Adipocyte (in vitro differentiated cells): ENCODE measurements at places on chromosomes 2 and 18.

- DNase-seq, result no peak
These were observed 11.7 kb downstream of the GEMIN6 start for GRCh38 chr2:38789691-38790090.

DNA sequence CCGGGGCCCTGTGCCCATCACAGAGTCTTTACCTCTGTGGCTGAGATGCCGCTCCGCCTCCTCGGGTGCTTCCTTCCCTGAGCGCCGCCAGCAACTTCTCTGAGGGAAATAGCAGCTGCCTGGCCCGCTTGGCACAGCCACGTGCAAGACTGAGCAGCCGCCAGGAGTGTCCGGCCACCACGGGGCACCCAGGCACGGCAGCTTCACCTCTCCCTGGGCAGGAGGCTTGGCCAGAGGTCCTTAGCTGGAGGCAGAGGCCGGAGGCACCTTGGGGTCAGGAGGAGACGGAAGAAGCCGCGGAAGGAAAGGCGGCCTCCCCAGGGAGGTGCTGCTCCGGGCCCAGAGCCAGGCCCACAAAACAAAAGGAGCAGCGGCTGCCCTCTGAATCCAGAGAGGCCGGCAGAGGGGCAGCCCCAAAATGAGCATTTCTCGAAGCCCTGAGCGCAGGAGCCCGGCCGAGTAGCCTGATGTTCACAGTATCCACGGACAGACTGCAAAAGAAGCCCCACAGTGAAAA is 6.0 kb upstream of the LIMS2 start:
- DNase-seq, result no peak

DNA sequence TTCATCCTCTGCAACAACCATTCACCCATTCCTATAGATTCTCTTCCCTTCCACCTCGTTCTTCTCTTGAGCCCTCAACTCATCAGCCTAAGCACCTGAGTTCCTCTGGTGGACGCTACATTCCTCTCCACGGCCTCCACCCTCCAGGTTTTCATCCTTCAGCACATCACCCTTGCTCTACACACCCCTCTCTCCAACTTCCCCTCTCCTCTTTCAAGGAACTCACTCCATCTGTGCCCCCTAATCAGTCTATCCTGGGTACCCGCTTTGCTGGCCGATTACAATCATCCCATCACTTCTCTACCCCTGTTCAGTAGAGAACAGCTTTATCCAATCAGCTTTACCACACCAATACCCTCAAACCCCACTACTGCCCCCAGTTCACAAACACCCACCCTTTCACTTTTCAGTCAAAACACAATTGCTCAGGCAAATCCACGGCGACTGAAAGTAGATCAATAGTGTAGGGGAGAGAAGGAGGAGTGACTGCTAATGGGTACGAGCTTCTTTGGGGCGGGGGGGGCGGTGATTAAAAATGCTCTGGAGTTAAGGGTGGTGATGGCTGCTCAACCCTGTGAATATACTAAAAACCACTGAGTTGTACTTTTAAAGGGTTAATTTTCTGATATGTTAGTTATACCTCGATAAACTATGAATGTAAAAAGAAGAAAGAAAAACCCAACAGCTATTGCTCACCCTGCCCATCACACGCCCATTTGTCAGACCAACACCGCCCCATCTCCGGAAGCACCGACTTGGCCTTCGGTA is 857 bp downstream of the DYM start:
- DNase-seq, result no peak

DNA sequence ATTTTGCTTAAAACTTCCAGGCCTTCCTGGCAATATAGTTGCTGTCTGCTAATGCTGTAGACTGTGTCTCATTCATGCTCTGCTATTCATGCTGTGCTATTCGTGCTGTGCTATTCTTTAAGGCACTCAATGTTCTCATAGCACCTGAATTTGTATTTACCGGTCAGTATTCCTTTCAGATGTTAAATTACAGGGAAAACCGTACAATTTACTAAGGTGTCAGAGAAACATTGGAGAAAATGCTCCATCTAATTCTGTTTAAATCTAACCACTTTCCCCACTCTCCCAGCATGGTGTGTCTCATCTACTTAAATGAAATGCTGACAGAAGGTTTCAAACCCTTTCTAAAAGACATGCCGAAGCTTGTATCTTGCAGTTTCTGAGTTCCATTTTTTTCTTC is 25.0 kb downstream of the FAM171B start:
- no peak for DNase-seq

DNA sequence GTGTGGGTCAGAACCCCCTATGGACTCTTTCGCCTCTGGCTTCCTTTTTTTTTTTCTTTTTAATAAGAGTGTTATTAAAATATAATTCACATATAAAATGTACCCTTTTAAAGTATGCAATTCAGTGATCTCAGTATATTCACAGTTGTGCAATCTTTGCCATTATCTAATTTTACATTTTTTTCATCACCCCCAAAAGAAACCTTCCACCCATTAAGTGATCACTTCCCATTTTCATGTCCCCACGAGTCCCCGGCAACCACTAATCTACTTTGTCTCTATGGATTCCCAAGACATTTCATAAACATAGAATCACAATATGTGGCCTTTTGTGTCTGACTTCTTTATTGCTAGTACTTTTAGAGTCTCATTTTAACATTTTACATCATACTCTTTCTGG is 38.7 kb upstream of the ANXA4 start:
- DNase-seq, result no peak

- DNase-seq, result no peak
These were observed 19.1 kb downstream of the TRAF3IP1 start for GRCh38 chr2:238339395-238339780.

DNA sequence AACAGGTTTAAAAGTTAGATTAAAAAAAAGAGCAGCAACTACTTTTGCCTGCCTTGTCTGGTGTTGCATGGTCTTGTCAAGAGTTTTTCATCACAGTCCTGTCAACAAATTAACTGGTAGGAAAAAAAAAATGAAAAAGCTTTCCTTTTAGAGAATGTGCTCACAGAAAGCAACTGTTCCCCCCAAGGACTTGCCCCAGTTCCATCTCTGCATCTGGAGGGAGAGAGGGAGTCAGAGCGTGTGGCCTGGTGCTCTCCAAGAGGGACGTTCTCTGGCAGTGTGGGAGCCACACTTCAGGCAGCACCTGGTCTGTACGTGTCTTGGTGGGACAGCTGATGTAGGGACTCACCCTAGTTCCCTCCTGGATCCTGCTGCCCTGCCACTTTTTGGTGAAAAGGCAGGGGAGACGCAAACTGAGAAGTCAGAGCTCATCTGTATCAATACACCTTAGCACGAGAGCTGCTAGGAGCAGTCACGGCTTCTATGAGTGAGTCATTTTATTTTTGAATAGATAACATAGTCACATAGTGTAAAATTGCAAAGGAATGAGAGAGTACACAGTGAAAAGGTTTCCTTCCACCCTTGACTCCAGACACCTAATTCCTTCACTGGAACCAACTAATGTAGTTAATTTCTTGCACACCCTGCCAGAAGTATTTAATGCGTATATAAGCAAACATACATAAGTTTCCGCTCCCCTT is 172.5 kb upstream of the MGAT5 start:
- DNase-seq, result no peak

GRCh38 chr2:210617732-210618330 is 61.4 kb downstream of the CPS1 start:
- DNase-seq, result peak; percentile 73

DNA sequence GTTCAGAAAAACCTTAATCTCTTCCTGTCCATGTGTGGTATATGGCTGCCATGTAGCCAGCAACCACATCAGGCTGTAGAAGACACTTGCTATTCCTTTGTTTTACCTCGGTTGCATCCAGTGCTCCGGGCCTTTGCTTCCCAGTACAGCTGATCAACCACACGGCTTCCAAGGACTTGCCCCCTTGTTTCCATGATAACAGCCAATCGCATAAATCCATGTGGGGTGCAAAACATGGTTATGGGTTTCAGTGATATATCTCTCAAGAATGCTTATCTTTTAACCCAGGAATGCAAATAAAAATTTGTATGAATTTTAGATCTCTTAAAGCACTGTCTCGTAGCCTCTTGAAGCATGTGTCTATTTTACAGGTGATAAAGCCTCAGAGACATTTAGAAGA is 118.3 kb downstream of the MGAT5 start:
- no peak for DNase-seq

- DNase-seq, result peak; percentile 98
These were observed 54.5 kb downstream of the SCN2A start for GRCh38 chr2:165293440-165294420.

DNA sequence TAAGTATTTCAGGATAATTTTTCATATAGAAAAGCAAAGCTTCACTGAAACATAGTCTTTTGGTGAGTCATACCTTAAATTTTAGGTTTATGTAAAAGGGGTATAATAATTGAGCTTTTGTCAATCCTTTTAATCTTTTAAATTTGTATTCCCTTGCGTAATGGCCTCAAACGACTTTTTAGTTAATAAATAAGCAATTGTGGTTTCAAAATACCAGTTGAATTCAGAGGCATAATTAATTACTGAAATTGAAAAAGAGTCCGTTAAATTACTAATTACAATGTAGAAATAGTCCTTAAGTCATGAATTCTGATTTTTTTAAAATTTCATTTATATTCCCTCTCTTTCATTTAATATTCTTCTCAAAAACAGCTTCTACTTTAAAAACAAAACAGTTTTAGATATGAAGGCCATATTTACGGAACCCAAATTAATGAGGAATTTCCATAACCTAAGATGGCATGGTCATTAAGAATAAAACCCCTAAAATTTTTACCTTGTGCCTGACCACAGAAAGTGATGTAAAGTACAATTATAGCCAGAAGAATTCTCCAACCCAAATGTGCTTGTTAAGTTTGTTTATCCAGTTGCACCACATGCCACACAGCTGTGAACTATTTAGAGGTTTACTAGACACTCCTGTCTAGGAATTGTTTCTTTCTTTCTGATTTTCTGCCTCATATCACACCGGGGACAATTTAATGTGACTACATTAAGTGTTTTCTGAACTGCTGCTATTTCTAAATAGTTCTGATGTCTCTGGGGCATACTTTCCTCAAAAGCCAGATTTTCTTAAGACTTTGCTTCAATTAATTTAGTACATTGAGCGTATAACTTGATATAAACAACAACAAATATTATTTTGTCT is 60.7 kb upstream of the ITGA4 start:
- DNase-seq, result peak; percentile 54

DNA sequence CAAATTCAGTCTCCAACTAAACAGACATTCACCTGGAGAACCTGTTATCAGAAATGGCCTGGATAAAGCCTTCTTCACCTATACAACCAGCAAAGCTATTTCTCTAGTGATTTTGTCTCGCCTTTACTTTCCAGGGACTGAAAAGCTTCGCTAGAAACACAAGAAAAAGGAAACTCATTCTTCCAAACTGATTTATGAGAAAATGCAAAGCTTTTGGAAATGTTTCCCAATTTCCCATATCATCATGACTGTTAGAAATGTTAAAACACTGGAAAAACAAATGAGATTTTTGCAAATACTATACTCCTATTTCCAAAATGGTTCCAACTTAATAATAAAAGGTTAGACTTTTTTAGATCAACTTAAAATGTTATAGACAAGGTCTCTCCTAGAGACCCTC is 218.7 kb downstream of the PAX3 start:
- DNase-seq, result no peak

GRCh38 chr18:46070815-46071652 is 1.0 kb downstream of the PSTPIP2 start:
- DNase-seq, result no peak
